SHP77 (cell line): ENCODE measurements at places on chromosomes 5 and 9.

- no peak for DNase-seq
These were observed 13.6 kb upstream of the PALM2AKAP2 start for GRCh38 chr9:109766351-109766750.

- DNase-seq = peak; percentile 3
These were observed 24.0 kb downstream of the HNRNPK start for GRCh38 chr9:83956086-83956435.

GRCh38 chr5:157217289-157218024 is 36.8 kb downstream of the ITK start:
- DNase-seq = no peak

DNA sequence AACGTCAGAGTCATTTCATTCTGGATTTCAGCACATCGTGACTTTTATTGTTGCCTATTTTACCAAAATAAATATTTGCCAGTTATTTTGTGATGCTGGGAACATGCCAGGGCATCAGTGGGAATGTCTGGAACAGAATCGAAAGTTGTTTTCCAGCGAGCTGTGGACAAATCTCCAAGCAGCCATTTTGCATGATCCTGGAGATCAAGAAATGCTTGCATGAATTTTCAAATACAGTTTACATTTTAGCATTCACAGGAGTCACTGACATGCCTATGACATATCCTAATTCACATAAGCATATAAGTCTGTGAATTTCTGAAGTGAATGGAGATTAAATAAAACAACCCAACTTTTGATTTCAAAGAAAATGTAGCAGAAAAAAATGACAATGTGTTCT is 119.4 kb downstream of the VCAN start:
- DNase-seq = peak; percentile 2

GRCh38 chr9:14423815-14424261 is 109.9 kb upstream of the NFIB start:
- no peak for DNase-seq

- DNase-seq = no peak
These were observed 70.9 kb downstream of the MYO10 start for GRCh38 chr5:16865151-16865550.

GRCh38 chr5:28408186-28408585 is 1369.8 kb upstream of the CDH9 start:
- no peak for DNase-seq

- DNase-seq = peak; percentile 12
These were observed 30.5 kb upstream of the DAB2IP start for GRCh38 chr9:121620777-121621449.

- DNase-seq = no peak
These were observed 59.1 kb upstream of the GOLPH3 start for GRCh38 chr5:32233220-32233695.

DNA sequence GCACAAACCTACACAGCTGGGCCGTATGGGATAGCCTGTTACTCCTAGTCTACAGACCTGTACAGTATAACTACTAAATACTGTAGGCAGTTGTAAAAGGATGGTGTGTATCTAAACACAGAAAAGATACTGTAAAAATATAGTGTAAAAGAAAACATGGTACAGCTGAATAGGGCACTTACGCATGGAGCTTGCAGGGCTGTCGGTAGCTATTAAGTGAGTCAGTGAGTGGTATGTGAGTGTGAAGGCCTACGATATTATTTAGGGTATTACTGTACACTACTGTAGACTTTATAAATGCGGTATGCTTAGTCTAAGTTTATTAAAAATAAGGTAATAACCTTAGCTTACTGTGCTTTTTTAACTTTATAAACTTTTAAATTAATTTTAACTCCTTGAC is 1.2 kb downstream of the ZCCHC9 start:
- DNase-seq = no peak

- no peak for DNase-seq
These were observed 115.2 kb downstream of the SVEP1 start for GRCh38 chr9:110464321-110464720.

DNA sequence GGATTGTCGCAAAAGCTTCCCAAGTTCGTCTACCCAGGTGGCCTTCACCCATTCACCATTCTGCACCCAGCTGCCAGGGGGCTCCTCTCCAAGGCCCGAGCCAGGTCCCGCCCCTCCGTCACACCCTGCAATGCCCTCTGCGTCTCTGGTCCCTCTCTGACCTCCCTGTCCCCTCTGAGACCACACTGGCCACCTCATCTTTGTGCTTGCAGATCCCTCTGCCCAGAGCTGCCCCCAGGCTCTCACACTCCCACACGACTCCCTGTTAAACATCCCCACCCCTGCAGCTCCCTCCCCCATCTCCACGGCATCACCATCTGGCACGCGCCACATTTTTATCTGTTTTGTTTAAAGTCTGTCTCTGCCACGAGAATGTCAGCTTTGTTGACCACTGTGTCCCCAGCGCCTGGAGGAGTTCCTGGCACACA is 243.6 kb downstream of the PBX3 start:
- DNase-seq = no peak
